Kasumi-1 (cell line): ENCODE measurements at places on chromosomes 4 and X.

GRCh38 chrX:87403551-87403950 lies 114.1 kb upstream of the KLHL4 start:
- no peak for DNase-seq

GRCh38 chr4:132076829-132077228 lies 1072.3 kb upstream of the PCDH10 start:
- DNase-seq, result no peak

DNA sequence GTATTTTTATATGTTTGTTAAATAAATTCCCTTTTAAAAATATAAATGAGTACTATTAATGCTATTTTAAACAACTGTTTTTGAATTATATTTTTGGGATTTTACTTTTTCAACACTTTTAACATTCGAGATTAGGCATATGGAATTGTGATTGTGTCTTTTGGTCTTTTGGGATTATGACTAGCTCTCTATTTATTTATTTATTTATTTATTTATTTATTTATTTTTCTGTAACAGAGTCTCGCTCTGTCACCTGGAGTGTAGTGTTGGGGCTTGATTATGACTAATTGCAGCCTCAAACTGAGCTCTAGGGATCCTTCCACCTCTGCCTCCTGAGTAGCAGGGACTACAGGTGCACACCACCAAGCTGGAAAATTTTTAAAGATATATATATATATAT lies 1101.6 kb downstream of the FAM133A start:
- DNase-seq, result no peak

GRCh38 chr4:113116414-113117357 lies 67.2 kb downstream of the ANK2 start:
- no peak for DNase-seq

GRCh38 chr4:95249426-95250021 lies 299.2 kb downstream of the UNC5C start:
- no peak for DNase-seq

- DNase-seq, result no peak
These were observed 53.5 kb upstream of the IL21 start for GRCh38 chr4:122674371-122674770.

GRCh38 chr4:106192131-106192530 lies 123.9 kb downstream of the TBCK start:
- DNase-seq, result no peak

- no peak for DNase-seq
These were observed 142.9 kb downstream of the DCHS2 start for GRCh38 chr4:154348657-154349056.

GRCh38 chr4:119648398-119648797 lies 19.8 kb upstream of the PDE5A start:
- DNase-seq, result no peak

DNA sequence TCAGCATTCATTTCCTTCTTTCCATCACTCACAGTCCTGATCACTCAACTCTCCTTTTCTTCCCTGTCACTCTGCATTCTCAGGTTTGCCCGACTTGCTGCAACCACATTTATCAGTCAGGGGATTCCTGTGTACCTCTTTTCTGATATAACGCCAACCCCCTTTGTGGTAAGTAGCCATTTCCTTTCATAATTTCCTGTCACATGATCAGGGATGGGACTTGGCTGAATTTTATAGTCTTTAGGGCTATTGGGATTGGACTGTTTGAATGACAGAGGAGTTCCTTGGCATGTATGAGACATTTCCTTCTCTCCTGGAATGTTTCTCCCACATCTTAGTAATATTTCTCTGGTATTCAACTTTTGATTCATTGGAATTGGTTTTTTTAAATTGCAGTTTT lies 11.0 kb downstream of the PGM2 start:
- DNase-seq, result peak; percentile 80
